ENCODE measurements at places on chromosomes 5 and 9. TPM values are rescaled to one million over a fixed set of nuclear protein-coding genes. Genes with fewer than 3 reads are reported as not detected.

DNA sequence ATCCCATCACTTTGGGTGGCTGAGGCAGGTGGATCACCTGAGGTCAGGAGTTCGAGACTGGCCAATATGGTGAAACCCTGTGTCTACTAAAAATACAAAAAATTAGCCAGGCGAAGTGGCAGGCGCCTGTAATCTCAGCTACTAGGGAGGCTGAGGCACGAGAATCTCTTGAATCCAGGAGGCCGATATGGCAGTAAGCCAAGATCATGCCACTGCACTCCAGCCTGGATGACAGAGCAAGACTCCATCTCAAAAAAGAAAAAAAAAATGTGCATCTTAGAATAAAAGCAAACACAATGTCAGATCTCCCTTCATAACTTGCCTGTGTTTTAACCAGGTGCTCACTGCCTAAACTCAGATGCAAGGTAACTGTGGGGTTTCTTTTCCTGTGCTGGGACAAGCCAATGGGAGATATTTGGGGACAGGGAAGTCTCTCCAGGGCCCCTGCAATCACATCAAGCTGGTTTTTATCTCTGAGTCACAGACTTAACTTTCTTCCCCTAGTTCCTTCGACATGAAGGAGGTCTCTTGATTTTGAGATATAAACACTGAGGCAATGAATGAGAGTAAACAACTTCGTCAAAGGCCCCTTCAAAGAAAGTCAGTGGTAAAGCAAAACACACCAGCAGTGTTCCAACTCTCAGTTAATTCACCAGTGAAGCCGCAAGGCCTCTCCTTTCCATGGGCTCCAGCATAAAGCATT lies 99.1 kb downstream of the SNX18 start:
- H3K36me3 ChIP-seq = no peaks in the 10 kb centered on the region
- no peak overlapping the region for H3K27ac ChIP-seq
- H3K4me3 ChIP-seq = no peak overlapping the region
- DNase-seq = peak; percentile 48

Gene ABCA1
- 4.7 TPM for total RNA-seq

DNA sequence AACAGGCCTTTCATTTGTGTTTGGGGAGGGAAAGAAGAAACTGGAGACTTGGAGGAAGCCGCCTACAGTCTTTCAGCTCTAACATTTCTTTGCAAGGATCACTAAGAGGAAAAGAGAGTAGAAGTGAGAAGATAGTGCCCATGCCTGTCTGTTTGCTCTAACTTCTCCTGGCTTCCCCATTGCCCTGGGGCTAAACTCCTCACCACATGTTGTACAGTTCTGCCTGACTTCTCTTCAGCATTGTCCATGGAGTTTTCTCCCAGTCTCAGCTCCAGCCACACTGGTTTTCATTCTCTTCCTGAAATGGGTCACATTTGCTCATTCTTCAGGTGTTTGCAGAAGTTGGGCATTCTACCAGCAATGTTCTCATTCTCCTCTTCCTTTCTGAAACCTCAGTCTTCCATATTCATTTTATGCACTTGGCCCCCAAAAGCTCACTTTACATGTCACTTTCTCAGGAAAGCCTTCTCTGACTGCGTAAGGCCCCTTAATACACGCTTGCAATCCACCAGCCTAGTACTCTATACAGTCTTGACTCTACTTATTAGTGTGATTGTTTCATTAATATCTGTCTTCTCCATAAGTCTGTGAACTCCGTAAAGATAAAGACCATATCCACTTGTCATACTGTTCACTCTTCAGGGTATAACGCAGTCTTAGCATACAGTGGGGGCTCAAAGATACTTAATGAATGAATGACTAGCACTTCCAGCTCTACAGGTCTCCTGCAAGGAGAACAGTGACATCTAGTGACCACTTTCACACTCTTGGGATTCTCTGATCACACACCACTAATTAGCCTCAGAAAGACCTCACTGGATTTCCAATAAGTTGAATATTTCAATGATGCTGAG lies 40.2 kb upstream of the TRIM32 start:
- no peaks in the 10 kb centered on the region for H3K27me3 ChIP-seq
- DNase-seq = no peak
- no peak overlapping the region for H3K4me3 ChIP-seq
- H3K36me3 ChIP-seq = no peaks in the 10 kb centered on the region

DNA sequence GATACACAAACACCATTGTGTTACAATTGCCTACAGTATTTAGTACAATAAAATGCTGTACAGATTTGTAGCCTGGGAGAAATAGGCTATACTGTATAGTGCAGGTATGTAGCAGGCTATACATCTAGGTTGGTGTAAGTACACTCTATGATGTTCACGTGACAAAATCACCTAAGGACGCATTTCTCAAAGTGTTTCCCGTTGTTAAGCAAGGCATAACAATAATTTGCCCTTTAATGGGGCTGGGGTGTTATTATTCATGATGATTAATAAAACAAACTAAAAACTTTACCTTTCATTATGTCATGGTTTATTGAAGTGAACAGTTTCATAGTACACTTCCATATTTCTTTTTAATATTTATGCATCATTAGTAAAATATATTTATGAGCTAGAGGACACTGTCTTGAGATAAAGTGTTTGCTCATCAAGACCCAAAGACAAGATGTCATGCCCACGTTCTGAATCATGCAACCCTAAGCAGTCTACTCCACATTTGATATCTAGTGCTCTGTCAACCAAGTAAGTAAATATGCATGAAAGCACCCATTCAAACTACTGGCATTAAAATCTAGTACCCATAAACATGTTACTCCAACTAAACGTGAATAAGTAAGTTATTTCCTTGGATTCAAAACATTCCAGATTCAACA lies 220.5 kb downstream of the NR2F1-AS1 start:
- DNase-seq = no peak
- H3K27ac ChIP-seq = no peak overlapping the region
- H3K4me1 ChIP-seq = peaks cover 30% of the 10 kb centered on the region
- 0 out of 2 replicates have a peak, but pooled peaks cover 2% of the 10 kb centered on the region for H3K27me3 ChIP-seq

- DNase-seq = no peak
- H3K36me3 ChIP-seq = no peaks in the 10 kb centered on the region
- peaks cover 57% of the 10 kb centered on the region for H3K27me3 ChIP-seq
- H3K4me1 ChIP-seq = no peaks in the 10 kb centered on the region
Measured at GRCh38 chr5:135913713-135914626, 18.3 kb upstream of the IL9 start.

DNA sequence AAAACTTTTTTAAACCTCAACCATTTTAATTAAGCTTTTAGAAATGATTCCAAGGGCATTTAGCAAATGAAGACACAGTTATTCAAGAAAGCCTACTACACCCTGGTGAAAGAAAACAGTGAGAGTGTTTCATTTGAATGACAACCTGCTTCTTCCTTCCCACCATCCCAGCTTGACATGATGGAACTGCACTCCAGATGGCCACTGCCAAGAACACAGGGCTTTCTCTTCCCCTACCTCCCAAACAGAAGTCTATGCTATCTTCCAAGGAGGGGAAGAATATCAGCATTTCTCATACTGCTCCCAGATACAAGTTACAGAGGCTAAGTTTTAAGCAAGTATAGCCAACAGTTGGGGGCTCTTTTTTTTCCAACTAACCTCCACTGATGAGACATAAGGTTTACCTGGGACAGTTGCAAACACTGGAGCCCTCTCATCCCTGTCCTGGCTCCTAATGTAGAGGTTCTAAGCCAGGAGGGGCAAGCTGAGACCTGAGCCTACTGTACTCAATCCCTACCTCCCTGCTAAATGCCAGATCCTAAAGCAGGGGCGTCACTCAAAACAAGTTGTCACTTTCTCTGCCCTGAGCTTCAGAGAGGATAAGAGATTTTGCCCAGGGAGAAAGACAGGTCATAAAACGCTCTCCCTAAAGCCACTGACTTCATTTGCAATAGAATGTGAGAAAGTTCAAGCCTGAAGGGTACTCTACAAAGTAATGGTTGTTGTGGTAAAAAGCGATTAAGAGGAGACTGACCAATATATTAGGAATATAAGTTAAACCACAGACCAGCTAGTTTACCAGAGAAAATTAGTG lies 88.5 kb upstream of the SLC27A6 start:
- no peaks in the 10 kb centered on the region for H3K4me1 ChIP-seq
- H3K27me3 ChIP-seq = no peaks in the 10 kb centered on the region
- H3K4me3 ChIP-seq = no peak overlapping the region
- H3K27ac ChIP-seq = no peak overlapping the region
- DNase-seq = no peak

GRCh38 chr5:58773744-58774441 lies 191.0 kb downstream of the RAB3C start:
- H3K36me3 ChIP-seq = no peaks in the 10 kb centered on the region
- H3K27ac ChIP-seq = no peak overlapping the region
- H3K4me1 ChIP-seq = no peaks in the 10 kb centered on the region
- no peak for DNase-seq
- H3K27me3 ChIP-seq = 0 out of 2 replicates have a peak, but pooled peaks cover 3% of the 10 kb centered on the region

- H3K27me3 ChIP-seq = no peaks in the 10 kb centered on the region
- no peak for DNase-seq
- H3K4me1 ChIP-seq = no peaks in the 10 kb centered on the region
- H3K36me3 ChIP-seq = no peaks in the 10 kb centered on the region
- no peak overlapping the region for H3K4me3 ChIP-seq
Measured at GRCh38 chr9:133423216-133423615, 1.0 kb downstream of the ADAMTS13 start.

DNA sequence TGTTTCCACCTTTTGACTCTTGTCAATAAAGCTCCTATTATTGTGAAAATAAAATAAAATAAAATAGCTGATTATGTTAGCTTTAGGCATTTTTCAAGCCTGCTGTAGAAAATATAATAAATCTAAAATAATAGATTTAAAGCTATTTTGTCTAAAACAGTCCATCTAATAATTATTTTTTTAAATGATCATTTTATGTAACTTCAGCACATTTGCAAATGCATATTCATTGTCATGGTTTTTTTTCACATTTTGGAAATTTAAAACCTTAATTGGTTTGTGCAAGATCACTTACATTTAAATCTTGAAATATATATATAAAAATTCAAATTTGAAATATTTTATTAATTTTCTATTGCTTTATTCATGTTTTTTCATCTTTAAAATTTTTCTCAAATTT lies 159.8 kb downstream of the ADGRV1 start:
- no peak overlapping the region for H3K27ac ChIP-seq
- no peaks in the 10 kb centered on the region for H3K27me3 ChIP-seq
- H3K4me1 ChIP-seq = no peaks in the 10 kb centered on the region

GRCh38 chr5:3811116-3811515 lies 215.5 kb downstream of the IRX1 start:
- no peak overlapping the region for H3K27ac ChIP-seq
- no peak overlapping the region for H3K4me3 ChIP-seq
- no peaks in the 10 kb centered on the region for H3K27me3 ChIP-seq
- no peak for DNase-seq

GRCh38 chr5:67516948-67517565 lies 320.5 kb upstream of the CD180 start:
- no peak overlapping the region for H3K4me3 ChIP-seq
- no peaks in the 10 kb centered on the region for H3K4me1 ChIP-seq
- H3K27ac ChIP-seq = no peak overlapping the region
- H3K27me3 ChIP-seq = no peaks in the 10 kb centered on the region

Gene HMMR
- 119 TPM for total RNA-seq

DNA sequence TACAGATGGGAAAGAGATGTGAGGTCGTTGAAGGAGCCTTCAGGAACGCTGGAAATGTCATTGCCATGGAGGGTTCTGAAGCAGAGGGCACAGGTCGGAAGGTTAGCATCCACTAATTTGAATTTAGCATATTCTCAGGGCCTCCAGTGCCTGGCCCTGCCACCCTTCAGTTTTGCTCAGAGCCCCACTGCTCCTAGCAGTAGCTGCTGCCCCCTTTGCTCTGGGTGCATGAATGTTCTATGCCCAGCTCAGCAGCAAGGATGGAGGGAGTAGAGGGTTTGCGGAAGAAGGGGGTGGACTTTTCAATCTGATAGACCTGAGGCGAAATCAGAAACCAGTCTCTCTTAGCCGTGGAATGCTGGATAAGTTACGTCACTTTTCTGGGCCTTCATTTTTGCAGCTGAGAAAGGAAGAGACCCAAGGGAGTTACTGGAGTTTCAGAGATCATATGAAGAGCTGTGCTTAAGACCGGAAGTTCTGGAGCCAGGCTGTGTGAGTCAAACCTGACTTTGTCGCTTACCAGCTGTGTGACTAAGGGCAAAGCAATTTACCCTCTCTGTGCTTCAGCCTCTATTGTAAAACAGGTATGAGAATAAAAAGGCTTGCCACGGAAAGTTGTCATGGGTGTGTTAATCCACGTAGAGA lies 133.2 kb upstream of the PANK3 start:
- H3K27me3 ChIP-seq = no peaks in the 10 kb centered on the region
- 0 out of 2 replicates have a peak, but pooled peaks cover 7% of the 10 kb centered on the region for H3K36me3 ChIP-seq
- peak; percentile 96 for DNase-seq
- H3K27ac ChIP-seq = peak overlapping the region; percentile 85

DNA sequence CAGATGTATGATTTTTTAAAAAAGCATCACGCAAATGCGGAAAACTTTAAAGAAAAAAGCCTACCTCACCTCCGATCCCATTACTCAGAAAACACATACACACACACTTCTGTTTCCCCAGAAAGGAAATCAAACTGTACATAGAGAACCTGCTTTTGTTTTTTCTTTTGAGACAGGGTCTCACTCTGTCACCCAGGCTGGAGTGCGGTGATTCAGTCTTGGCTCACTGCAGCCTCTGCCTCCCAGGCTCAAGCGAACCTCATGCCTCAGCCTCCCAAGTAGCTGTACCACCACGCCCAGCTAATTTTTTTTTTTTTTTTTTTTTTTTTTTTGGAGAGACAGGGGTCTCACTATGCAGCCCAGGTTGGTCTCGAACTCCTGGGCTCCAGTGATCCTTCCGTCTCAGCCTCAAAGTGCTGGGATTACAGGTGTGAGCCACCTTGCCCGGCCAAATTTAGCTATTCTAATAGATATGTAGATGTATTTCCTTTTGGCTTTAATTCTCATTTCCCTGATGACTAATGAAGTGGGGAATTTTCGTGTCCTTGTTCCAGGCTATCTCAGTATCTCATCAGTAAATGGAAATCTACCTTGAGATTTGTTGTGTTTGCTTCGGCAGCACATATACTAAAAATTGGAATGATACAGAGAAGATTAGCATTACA lies 25.7 kb upstream of the EEIG1 start:
- H3K4me3 ChIP-seq = no peak overlapping the region
- no peak for DNase-seq
- H3K4me1 ChIP-seq = peaks cover 21% of the 10 kb centered on the region
- no peak overlapping the region for H3K27ac ChIP-seq
- no peaks in the 10 kb centered on the region for H3K36me3 ChIP-seq

Gene PDCD1LG2
- total RNA-seq = 8.8 TPM

Gene KLF4
- total RNA-seq = 1.00 TPM

Gene ACTBL2
- total RNA-seq = not detected

- H3K4me1 ChIP-seq = no peaks in the 10 kb centered on the region
- no peaks in the 10 kb centered on the region for H3K27me3 ChIP-seq
- H3K27ac ChIP-seq = no peak overlapping the region
Measured at GRCh38 chr9:32665101-32665500, 29.6 kb upstream of the TAF1L start.

GRCh38 chr5:108753331-108753730 lies 5.6 kb downstream of the FER start:
- H3K27ac ChIP-seq = peak overlapping the region; percentile 41
- no peak overlapping the region for H3K4me3 ChIP-seq
- H3K27me3 ChIP-seq = no peaks in the 10 kb centered on the region
- DNase-seq = no peak
- H3K36me3 ChIP-seq = no peaks in the 10 kb centered on the region
- H3K4me1 ChIP-seq = peaks cover 15% of the 10 kb centered on the region

All from SJSA1 (cell line).